Psoas muscle (tissue), 8 donors: ENCODE measurements at places on chromosomes 1 and 21.

DNA sequence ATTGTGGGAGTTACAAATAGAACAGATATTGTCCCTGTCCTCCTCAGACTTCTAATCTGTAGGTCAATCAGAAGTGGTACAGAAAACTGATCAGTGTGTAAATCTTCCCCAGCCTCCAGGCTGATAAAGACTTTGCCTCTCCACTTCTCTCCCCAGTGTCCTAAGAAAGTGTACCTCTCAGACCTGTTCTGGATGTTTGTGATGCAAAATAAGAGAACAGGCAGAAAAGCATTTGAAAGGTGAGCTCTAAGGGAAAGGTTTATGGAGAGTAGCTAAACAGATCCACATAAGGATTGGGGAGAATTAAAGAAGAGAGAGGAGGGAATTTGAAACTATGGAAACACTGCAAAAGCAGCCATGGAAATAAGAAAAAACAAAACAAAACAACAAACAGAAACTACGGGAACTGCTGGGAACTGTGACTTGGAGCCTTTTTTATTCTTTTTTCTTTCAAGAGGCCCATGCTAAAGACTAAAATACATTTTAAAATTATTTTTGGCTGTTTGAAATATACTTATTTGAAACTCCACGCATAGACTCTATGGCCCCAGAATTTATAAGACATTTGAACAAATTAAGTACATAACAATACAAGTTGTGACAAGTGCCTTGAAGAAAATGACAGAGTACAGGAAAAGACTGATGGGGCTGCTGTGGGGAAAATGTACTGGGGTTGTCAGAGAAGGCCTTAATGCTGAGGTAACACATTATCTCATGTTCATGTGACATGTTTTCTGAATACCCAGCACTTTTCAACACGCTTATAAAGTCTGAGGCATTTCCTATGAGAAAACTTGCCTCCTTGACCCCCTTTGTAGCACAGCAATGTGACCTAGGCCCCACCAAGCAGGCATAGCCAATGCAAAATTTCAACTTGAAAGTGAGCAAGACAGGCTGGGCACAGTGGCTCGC is 51.2 kb downstream of the TRAF5 start:
- DNase-seq, result no peak

GRCh38 chr1:76857973-76858372 is 9.3 kb upstream of the ST6GALNAC5 start:
- no peak for DNase-seq

DNA sequence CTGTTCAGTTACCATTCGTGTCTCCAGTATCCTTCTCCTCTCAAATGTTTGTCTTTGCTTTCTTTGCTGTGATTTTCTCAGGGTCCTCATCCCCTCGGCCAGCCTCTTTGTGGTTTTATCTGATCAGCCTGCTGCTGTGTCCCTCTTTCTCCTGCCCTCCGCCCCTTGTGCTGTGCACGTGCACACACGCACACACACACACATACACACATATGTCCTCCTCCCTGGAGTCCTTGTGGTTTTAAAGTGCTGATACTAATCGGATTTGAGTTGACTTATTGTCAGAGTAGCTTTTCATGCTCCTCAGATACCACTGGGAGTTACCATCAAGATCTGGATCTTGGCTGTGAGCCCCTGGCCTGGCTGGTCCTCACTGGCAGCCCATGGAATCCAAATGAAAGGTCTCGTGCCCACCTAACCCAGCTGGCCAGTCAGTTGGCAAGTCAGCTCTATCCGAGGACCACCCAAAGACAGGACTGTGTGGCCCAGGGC is 34.1 kb downstream of the QSOX1 start:
- no peak for DNase-seq

DNA sequence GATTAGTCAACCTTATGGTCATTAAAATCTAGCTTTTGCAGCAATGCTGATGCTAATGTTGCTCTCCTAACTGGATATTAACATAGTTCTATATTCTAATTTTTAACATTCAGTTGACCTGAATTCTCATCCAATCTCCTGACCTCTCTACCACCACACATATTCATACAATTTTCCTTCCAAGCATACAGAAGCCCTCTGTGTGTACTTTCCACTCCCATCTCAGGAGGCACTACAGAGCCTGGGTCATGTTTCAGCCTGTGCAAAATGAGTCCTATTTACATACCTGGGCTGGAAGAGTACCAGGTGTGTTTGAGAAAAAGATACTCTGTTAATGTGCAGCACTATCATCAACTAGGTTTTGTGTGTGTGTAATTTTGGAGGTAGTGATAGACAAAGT is 486.3 kb downstream of the NEGR1 start:
- DNase-seq, result no peak

DNA sequence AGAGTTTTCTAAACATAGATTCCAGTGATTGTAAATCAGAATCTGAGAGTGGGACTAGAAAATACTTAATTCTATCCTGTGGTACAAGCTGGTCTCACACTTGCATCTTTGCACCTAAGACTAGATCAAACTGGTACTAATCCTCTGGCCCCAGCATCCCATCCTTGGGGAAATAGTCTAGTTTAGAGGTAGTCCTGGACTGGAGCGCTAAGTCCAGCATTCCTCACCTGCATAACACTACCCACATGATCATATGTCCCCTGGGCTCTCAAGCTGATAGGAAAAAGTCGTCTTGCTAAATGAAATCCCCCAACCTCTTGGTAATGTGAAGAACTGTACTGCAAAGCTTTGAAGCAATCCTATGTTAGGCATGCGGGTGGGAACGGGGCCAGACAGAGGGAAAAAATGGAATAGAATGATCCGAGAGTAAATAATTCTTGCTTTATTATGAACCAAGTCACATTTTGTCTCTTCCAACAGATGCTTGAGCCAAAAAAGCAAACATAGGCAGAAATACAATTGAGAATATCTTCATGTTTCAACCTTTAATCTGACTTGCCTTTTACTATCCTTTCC is 4.8 kb downstream of the COX20 start:
- no peak for DNase-seq

- peak; percentile 71 for DNase-seq
Observed at GRCh38 chr1:182207300-182207699, 145.8 kb upstream of the ZNF648 start.

GRCh38 chr1:81820765-81821164 is 20.0 kb downstream of the ADGRL2 start:
- no peak for DNase-seq

DNA sequence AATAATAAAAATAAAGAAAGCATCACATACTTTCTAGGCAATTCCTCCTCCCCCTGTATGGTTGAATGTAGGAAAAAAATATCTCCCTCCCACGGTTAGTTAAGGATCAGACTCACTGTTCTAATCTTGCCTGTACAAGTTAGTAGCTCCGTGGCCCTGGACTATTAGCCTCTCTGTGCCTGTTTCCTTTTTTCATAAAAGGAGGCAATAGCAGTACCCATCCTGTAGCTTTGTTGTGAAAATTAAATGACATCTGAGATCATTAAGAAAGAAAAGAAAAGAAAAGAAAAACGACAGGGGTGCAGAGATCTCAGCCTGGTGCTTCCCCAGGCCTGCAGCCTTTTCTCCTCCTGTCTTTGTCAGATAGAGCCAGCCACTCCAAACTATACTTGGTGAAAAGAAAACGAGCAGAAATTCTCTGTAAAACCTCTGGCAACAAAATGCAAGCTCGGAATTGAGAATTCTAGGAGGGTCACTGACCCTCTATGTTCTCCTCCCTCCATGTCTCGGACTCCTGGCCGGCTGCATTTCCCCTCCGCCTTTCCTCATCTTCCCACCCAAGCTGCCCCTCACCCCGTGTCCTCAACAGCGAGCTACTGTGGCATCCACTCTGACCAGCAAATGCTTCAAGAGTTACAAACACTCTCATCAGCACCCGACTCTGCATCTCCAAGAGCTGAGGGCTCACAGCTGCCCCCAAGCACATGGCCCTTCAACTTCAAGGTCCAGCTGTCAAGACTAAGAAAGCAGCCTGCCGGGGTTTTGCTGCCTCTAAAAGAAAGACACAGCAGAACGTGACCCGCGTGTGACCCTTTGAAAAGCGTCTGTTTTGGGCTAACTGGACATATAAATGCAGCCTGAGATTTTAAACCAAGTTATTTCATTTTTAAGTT is 13.6 kb downstream of the RIPK4 start:
- DNase-seq, result no peak

DNA sequence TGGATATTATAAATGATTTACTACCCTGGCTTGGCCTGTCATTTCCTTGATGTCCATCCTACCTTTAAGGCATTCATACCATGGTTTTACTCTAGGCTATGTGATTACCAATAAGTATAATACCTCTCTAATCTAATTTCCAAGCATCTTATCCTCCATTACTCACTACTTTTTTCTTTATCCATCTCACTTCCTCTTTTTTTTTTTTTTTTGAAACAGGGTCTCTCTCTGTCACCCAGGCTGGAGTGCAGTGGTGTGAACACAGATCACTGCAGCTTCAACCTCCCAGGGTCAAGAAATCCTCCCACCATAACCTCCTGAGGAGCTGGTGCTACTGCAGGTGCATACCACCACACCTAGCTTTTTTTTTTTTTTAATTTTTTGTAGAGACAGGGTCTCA is 39.9 kb downstream of the INKA2 start:
- DNase-seq, result no peak

DNA sequence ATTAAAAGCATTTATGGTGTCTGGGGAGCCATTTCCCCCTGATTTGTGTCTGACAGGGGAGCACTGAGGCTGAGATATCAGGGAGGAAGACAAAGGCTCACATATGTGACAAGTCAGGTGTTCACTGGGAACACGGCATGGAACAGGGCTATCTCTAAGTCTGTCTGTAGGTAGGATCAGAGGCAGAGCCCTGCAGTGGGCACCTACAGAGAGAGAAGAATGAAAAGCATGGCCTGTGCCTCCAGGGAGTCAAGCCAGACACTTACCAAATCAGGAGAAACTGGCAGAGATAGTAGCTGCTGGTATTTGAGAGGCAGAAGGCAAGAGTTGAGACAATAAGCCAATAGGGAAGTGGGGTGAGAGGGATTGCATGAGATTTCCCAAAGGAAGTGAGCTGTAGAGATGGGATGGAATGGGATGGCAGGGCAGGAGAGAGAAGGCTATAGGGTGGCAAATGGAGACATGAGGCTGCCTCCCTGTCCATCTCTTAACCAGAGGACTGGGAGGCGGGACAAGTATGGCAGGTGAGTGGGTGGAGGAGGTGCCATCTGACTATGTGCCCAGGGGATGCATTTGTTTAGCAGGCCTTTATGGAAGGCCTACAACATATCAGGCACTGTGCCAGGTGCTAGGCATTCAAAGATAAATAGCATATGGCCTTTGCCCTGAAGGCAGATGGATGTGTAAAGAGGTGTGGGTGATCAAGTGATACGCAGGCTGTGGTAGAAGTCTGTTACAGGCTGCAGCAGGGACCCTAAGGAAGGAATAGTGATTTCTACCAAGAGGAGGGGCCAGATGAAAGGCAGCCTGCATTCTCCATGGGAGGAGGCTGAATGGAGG is 136.2 kb upstream of the IPO9 start:
- DNase-seq, result no peak

DNA sequence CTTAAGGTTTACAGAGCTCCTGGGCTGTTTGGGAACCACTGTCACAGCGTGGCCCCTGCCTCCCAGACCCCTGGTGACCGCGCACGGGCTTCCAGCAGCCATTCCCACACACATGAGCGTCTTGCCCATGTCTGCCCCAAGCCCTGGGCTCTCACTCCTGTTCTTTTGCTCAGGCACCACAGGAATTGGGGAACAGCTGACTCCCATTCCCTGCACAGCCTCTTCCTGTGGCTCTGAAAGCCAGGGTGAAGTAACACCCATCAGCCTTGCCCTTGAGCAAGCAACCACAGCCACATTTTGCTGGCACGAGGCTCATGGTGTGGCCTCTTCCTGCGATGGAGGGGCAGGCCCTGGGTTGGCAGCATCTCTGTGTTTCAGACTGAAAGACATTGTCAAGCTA is 14.3 kb upstream of the GPR157 start:
- DNase-seq, result no peak

DNA sequence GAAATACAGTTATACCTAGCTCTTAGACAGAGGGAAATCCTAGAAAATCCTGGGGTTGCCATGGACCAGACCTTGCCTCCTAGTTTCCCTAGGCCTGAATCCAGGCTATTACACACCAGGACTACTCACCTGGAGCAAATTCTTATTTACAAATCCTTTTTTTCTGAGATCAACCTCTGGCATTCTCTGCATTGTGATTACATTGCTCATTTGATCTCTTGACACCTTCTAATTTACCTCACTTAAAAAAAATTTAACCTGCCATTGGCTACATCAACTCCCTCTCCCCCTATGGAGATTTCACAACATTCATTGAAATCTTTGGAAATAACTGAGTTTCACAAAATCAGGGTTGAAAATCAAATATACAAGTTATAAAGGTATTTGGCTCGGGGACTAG is 2.9 kb upstream of the C1orf105 start:
- no peak for DNase-seq

- no peak for DNase-seq
Observed at GRCh38 chr1:203052601-203053000, 26.3 kb downstream of the PPFIA4 start.

DNA sequence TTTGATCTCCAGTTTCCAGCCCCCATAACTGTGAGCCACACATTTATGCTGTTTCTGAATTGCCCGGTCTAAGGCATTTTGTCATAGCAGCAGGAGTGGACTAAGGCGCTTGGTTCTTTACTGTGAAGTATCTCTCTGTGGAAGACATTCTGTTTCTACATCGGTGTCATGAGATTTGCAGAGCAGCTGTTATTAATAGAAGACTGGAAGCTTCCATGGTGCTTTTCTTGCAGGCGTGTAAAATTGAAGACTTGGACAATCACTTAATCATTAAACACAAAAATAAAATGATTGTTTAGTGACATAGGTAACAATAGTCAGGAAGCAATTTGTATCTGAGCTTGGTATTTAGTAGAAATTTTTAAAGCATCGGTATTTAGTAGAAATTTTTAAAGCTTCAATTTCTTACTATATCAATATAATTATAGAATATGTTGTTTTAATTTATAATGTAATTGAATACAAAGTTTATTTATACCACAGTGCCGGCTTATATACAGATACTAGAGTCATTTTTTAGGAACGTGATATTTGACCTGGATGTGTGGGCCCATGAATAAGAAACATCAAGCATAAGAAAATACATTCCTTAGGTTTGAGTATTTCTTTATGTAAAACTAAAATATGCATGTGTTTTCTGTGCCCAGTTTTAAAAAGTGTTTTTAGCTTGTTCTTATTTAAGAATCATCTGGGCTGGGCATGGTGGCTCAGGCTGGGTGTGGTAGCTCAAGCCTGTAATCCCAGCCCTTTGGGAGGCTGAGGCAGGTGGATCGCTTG is 60.6 kb upstream of the COL6A1 start:
- no peak for DNase-seq

GRCh38 chr1:7516341-7516740 is 254.8 kb upstream of the VAMP3 start:
- DNase-seq, result no peak

GRCh38 chr1:212514782-212515181 is 82.1 kb downstream of the NENF start:
- DNase-seq, result peak; percentile 20

DNA sequence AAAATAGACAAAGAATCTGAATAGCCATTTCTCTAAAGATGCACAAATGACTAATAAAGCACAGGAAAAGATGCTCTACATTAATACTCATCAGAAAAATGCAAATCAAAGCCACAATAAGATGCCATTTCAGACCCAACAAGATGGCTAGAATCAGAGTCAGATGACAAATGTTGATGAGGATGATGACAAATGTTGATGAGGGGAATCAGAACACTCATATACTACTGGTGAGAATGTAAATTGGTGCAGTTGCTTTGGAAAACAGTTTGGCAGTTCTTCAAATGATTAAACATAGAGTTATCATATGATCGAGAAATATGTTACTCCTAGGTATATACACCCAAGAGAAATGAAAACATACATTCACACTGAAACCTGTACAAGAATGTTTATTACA is 33.9 kb downstream of the LRRC40 start:
- DNase-seq, result no peak
